Heart left ventricle (tissue), 16 donors: ENCODE measurements at places on chromosomes 12 and 14. TPM values are rescaled to one million over a fixed set of nuclear protein-coding genes. Genes with fewer than 3 reads are reported as not detected.

DNA sequence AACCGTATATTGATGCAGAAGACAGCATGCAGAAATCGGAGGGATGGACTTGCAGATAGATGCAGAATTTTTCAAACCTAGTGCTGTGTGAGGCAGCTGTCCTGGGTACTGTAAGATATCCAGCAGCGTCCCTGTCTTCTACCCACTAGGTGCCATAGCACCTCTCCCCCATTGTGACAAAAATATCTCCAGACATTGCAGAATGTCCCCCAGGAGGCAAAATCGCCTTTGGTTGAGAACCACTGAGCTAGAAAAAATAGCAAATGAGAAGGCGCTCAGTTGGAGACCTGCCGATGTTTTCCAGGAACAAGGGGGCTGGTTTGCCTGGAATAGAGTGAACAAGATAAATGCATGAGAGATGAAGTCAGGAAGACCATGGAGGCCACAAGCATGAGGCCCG lies 67.9 kb upstream of the TMEM132D start:
- DNase-seq = no peak

The CD69 gene
- polyA plus RNA-seq = 0.30 TPM

The INHBE gene
- polyA plus RNA-seq = not detected

DNA sequence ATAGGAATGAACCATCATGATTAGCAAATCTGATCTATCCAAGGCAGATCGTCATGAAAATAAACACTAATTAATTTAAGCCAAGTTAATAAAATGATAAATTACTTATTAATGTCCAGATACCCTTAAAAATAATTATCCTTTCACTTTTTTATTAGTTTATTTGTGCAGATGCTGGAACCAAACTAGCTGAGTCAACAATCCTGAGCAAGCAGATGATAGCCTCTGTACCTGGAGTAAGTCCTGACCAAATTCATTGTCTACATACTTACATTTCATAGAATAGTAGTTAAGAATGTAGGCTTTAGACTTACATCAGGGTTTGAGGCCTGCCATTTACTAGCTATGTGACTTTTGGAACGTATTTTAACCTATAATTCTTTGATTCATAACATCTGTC lies 105.8 kb downstream of the PRIMA1 start:
- no peak for DNase-seq

The PTPRO gene
- 0.27 TPM for polyA plus RNA-seq

DNA sequence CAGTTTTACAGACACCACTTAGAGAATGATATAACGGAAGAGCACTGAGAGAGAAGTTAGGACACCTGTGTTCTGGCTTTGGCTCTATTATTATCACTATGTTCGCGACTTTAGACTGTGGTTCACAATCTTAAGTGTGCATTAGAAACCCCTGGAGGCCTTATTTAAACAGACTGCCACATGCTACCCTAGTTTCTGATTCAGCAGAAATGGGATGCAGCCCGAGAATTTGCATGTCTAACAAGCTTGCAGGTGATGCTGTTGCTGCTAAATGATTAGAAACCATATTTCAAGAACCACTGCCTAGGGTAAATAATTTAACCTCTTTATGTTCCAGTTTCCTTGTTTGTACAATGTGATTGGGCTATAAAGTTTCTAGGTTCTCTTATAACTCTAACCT lies 3.6 kb upstream of the RAD51AP1 start:
- DNase-seq = no peak

DNA sequence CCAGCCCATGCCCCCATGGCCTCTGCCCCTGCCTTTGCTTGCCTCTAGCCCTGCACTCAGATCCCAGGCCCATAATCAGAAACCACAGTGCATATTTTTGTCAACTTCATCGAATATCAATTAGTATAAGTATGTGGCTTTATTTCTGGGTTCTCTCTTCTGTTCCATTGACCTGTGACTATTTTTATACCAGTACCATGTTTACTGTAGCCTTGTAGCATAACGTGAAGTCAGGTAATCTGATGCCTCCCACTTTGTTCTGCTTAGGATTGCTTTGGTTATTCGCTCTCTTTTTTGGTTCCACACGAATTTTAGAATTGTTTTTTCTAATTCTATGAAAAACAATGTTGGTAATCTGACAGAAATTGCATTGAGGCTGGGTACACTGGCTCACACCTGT lies 14.9 kb downstream of the EEA1 start:
- no peak for DNase-seq

DNA sequence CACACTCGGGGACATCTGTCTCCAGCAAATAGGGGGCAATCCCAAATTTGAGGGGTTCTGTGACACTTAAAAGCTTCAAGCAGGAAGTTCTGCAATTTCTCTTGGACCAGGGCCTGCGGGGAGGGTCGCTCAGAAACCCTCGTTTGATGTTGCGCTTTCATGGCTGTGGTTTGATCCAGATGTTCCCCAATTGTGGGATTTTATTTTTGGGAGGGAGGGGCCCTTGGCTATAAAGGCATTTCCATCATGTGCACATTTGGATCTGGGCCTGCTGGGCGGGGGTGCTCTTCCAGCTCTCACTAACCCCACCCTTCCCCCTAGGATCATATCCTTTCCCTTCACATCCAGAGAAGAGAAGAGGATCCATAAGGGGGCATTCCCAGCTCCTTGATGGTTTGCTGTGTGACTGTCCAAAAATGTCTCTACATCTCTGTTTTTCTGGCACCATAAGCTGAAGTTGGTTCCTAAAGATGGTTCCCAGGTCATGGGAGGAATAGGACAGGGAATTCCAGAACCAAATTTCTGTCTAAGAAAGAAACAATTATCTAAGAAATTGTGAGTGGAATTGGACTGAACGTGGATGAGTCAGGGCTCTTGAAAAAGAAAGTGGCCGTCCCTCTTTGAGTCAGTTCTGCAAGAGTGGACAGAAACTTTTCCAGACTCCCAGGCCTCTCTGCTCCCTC lies 47.2 kb downstream of the SMUG1 start:
- DNase-seq = no peak

GRCh38 chr14:41868396-41868795 lies 261.7 kb downstream of the LRFN5 start:
- DNase-seq = no peak

GRCh38 chr14:103179094-103179493 lies 55.8 kb downstream of the TNFAIP2 start:
- DNase-seq = no peak

GRCh38 chr12:32366714-32367113 lies 32.6 kb upstream of the FGD4 start:
- no peak for DNase-seq

GRCh38 chr12:119956047-119956446 lies 33.0 kb upstream of the BICDL1 start:
- no peak for DNase-seq

GRCh38 chr12:1525858-1526257 lies 68.5 kb downstream of the FBXL14 start:
- DNase-seq = no peak

- DNase-seq = no peak
These were observed 30.5 kb upstream of the SLC15A5 start for GRCh38 chr12:16307856-16308475.
